ENCODE measurements at places on chromosomes 4 and X. TPM values are rescaled to one million over a fixed set of nuclear protein-coding genes. Genes with fewer than 3 reads are reported as not detected.

DNA sequence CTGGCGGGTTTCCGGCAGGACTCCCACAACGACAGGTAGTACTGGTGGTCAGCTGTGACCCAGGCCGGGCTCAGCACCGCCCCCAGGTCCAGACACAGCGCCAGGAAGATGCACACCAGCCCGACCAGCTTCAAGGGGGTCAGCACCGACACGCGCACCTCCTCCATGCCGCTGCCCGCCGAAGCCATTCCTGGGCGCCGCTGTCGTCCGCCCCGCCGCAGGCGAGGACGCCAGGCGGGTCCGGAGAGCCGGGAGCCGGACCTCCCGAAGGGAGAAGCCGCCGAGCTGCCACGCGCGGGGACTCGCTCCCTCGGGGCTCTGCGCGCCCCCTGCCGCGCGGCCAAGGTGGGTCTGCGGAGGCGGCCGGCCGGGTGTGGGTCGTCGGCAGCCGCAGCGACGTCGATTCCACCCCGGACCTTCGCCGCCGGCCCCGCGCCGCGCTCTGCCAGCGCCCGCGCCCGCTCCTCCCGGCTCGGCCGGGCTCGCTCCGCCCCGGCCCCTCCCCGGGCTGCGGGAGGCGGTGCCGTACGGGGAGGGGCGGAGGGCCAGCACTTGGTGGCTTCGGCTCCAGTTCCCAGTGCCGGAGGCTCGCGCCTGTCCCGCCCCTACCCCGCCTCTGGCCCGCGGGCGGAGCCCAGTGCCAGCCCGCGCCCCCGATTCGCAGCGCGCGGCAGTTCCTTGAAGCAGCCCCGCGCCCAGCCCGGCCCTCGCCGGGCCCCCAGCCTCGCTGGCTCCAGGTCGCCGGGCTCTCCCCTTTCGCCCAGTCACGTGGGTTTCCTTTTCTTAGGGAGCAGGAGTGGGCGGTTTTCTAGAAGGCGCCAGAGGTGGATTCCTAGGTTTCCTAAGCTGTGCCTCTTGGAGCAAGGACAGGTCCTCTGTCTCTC, at the start of gene TMEM47:
TMEM47 (minus strand) TSS at position 444 of the 884 bp plus-strand sequence; CDS start at position 188, 256 bp downstream.
- DNase-seq: no peak

DNA sequence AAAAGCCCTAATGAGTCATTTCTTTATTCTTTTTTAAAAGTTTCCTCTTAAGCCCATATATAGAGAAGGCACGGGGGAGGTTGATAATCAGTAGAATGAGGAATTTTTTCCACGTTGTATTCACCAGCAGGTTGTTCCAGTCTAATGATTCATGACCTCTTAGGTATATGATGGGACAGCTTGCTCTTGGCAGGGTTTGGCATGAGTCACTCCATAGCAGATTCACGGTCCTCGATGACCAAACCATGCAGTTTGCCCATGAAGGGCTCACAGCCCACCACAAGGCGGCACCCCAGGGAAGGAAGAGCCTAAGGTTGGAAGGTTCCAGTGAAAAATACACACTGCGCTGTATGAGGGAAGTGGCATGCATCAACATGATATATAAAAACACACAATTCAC, 623.8 kb upstream of the DIPK2B start:
- no peak for DNase-seq

IL13RA2 gene
- not detected for total RNA-seq

GRCh38 chrX:39953879-39954278, 143.9 kb downstream of the BCOR start:
- no peak for DNase-seq

DNA sequence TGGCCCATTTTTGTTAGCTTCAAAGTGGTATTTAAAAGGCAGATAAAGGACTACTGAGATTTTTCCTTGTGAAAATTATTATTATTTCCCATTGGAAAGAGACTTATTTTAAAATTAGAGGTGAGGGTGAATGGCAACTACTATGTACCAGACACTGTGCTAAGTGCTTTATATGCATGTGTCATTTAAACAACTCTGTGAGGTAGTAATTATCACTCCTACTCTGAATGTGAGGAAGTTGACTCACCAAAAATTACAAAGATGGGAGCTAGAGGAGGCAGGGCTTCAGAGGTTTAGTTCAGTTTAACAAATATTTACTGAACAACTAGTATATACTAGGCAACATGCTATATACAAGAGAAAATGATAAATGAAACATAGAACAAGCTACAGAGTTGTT, 78.2 kb downstream of the MSL3 start:
- no peak for DNase-seq

Measured in CD8-positive, alpha-beta T cell (primary cell).